ENCODE measurements at places on chromosomes 1 and 21.

GRCh38 chr1:182598296-182598695 lies 5.9 kb downstream of the RGS16 start:
- no peak for DNase-seq

DNA sequence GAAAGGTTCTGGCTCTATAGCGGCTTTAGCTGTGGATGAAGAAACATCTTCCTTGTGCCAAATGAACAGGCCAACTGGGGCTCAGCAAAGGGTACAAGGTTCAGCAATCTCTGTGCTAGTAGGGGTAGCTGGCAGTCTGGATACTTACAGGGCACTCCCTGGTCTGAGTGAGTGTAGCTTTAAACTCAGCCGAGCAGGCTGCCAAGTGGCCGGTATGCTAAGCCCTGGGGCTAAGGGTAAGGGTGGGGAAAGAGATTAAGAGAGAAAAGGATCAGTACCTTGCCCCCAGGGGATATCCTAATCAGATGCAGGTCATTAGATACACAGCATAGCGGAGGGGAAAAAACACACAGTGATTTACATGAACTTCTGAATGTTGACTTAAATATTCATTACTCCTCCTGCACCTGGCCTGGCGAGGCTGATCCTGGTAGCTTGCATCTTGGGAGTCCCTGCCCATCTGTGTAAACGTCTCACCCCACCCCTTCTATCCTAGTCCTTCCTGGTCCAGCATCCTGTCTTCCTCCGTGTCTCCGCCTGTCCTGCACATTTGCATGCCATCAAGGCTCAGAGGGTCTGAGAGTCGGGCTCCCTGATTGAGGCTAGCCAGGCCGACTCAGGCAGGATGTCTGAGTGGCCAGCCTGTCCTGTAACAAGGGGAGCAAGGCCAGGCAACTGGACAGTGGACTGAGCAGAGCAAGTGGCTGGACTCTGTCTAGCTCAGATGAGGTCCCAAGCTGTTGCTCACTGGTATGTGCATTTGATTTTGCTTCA lies 39.5 kb upstream of the CNTN2 start:
- DNase-seq = no peak

- DNase-seq = no peak
These were observed 39.1 kb downstream of the KCNC4 start for GRCh38 chr1:110249256-110249655.

DNA sequence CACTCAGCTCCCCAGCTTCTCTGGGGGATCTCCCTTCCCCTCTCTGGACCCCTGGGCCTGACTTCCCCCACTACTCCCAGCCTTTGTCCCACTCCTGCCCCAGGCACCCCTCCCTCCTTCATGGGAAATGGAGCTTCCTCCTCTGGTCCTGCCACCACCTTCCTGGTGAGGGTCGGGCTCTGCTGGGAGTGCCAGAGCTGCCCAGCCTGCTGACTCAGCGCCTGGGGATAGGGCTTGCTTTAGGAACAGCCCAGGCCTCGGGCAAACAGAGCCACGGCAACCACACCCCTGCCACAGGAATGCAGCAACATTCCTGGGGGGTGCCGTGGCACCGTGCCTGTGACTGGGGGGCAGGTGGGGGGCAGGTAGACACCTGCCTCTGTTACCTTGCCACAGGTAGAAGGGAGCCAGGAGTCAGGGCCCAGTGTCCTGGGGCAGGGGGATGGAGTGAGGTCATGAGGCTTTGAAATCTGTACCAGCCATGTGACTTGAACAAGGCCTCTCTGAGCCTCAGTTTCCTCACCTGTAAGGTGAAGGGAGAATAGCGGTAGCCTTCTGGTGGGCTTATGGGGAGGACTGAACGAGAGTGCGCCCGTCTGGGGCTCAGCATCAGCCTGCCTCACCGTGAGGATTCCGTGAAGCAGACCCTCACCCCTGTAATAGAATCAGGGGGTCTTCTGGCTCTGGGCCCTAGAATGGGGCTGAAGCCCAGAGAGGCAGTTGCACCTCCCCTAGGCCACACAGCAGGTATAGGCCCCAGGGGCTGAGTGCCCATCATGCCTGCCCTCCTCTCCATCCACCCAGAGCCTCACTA lies 17.8 kb upstream of the EPHA2 start:
- peak; percentile 95 for DNase-seq

DNA sequence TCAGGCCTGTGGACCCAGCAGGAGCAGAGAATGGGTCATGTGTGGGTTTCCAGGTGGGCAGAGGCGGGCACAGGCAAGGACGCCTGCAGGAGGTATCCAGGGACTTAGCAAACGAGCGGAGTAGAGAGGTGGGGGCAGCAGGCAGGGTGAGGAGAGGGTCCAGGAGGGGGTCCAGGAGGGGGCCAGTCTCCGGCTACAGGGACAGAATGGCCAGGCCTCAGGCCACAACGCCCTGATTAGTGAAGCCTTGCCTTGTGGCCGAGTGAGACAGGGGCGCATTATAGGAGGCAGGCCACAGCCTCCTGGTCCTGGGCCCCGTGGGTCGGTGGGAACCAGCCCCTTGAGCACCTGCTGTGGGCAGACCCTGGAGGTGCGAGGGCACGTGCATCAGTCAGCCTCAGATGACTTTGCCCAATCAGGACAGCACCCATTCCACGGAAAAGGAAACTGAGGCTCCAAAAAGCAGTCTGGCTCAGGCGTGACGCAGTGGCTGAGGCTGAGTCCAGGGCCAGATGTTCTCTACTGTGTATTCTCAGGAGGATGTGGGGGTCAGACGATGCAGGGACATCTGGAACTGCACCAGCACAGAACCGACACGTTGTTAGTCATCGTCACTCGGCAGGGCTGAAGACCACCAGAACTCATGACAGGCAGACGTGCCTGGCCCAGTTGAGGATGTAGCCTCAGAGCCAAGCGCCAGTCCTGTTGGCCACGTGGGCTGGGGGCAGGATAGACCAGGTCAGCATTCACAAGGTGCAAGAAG lies 113.7 kb downstream of the CRYAA start:
- DNase-seq = no peak

DNA sequence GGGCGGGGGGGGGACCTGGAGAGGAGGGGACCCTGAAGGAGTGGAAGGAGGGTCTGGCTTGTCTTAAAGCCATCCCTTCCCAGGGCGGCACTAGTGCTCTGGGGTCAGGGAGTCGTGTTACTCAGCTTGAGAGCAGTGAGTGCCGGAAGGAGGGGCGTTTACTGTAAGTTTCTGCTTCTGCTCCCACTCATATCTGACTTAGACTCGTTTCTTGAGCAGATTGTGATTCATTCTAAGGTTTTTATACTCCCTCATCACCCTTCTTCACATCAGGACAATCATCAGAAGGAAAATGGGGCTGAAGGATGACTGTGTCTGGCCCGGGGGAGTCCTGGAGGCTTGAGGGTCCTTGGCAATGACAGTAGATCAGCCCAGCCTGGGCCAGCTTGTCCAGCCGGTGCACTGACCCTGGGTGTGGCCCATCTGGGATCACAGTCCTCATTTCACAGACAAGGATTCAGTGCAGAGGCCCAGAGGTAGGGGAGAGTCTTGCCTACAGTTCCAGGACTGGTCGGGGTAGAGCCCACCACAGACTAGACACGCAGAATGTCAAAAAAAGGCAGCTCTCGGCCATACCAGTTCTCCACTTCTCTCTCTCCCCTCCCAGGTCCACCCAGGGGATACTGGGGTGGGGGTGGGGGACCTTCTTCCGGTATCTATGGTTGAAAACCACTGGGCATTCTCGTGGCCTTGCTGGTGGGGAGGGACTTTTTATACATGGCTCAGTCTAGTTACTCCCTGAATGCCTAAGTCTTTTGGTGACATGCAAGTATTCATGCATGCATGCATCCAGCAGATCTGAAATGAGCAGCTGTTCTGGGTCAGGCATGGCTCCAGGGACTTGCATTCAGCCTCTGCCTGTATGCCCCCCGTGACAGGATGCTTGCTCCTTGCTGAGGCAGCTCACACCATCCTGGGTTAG lies 5.1 kb downstream of the TNFRSF8 start:
- no peak for DNase-seq

DNA sequence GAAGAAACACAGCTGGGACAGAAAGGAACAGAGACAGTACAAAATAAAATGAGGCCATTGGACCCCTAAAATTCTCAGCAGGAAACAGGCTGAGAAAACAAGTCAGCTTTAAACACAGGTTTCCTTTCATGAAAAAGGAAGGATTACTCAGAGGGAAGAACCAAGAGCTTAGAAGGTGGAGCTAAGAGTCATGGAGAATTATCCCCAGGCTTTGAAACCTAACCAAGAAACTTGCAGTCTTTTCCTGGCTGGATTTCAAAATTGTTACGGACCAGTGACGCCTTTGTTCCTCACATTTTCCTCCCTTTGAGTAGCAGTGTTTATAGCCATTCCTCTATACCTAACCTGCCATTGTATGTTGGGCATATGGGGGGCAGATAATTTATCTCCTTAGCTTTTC lies 8.8 kb downstream of the HMGB4 start:
- DNase-seq = peak; percentile 53

DNA sequence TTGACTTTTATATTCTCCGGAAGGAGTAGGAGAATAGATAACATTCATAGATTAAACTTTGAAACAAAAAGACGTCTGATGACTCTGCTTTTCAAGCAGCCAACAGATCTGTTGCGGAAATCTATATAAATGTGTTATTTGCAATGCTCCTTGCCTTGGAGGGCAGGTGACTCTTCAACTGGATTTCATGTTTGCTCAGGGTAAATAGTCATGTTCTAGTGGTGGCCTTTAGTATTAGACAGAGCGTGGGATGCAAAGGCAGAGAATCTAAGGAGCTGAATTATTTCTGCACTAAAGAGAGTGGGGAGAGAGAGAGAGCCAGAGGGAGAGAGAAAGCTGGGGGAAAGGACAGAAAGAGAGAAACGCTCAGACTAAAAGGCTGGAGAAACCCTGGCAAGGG lies 454.3 kb downstream of the AJAP1 start:
- DNase-seq = no peak

GRCh38 chr1:215198021-215198420 lies 115.5 kb downstream of the KCNK2 start:
- no peak for DNase-seq

GRCh38 chr1:197392541-197392940 lies 124.5 kb downstream of the CRB1 start:
- no peak for DNase-seq

DNA sequence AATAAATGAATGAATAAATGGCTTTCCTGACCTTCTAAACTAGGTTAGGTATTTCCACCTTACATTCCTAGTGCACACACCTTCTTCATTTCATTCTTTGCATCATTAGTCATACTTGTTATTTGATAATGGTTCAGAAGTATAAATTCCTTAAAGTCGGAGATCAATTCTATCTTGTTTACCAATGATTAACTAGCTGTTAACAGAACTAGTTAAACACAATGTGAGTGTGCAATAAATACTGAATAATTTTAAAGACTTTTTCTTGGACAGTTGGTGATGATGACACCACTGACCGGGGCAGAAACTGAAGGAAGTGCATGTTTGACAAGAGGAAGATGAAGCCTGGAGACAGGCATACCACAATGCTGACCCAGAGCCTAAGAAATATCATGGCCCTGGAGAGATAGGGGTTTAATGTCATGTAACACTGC lies 207.1 kb upstream of the DEPDC1 start:
- no peak for DNase-seq

- DNase-seq = no peak
These were observed 38.7 kb downstream of the ANKRD13C start for GRCh38 chr1:70315782-70316181.

GRCh38 chr21:26115899-26116298 lies 54.7 kb downstream of the APP start:
- peak; percentile 44 for DNase-seq

DNA sequence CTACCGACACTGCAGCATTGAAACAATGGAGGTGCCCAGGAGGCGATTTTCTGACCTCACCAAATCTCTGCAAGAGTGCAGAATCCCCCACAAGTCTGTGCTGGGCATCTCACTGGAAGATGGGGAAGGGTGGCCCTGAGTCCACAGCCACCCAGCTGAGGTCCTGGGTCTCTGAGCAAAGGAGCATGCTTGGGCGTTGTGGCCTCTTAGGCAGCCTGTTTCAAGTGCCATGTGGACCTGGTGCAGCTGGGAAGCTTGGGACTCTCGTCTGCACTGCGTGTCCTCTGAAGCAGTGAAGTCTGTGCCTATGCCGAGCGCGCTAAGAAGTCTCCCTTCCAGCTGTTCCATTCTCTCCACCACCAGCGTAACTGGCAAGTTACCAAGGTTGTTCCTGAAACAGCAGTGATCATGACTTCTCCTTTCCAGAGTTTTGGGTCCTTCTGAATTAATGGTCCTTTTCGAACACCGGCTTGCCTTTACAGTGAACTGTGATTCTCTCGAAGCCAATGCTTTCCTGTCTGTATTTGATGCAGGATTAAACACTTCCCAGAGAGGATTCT lies 5.0 kb upstream of the PLA2G2C start:
- DNase-seq = no peak

DNA sequence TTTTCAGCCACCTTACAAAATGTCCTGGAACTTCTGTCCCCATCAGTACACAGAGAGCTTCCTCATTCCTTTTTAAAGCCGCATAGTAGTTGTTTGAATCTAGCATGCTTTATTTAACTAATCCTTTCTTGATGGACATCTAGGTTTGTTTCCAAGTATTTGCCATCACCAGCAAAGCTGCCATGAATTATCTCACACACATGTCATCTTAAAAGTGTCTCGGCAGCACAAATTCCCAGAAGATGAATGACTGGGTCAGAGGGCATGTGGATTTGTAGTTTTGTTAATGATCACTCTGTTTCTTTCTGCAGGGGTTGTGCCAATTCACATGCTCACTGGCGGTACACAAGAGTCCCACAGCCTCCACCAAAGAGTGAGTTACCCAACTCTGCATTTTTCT lies 68.3 kb downstream of the CLIC6 start:
- no peak for DNase-seq

DNA sequence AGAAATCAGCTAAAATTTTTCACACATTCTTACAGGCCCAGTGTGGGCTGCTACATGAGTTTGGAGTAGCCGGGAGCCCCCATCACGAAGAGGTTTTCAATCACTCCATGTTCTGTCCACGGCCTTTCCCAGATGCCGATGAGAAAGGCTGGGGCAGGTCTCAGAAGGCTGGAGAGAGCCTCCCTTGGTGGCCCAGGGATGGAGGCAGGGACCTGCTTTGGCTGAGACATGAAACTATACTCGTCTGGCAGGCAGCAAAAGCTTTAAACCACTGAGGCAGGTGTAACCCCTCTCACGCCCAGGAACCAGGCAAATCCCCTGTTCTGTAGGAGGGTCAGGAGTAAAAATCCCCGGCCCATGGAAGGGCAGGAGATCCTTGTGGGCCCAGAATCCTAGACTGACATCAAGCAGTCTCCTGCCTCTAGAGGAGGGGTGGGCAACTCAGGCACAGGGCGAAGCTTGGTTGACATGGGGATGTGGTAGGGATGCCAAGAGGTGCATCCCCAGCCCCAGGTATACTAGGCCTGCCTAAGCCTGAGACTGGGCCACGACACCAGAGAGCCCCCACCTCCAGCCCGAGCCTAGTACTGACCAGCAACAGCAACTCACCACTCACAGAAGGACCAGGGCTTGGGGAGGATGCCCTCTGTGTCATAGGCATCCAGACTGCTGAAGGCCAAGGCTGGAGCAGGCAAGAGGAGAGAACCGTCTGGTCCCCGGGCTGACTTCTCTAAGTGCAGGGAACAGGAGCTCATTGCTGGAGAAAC lies 9.1 kb downstream of the MMEL1 start:
- DNase-seq = no peak

GRCh38 chr1:58773406-58773840 lies 10.4 kb downstream of the JUN start:
- DNase-seq = peak; percentile 72

All from RPMI7951 (cell line).